Stimulated activated CD4-positive, alpha-beta T cell treated with anti-CD3 and anti-CD28 coated beads, Interleukin-15, amount 100 ng/mL, for 24 hours (primary cell): ENCODE measurements at places on chromosomes 4 and X.
A peak's percentile ranks its signal among the peaks of the same experiment; 100 is the strongest.

GRCh38 chr4:79764120-79764519, 308.9 kb downstream of the ANTXR2 start:
- no peak for DNase-seq

GRCh38 chrX:1564750-1565683, 26.4 kb upstream of the AKAP17A start:
- no peak for DNase-seq

DNA sequence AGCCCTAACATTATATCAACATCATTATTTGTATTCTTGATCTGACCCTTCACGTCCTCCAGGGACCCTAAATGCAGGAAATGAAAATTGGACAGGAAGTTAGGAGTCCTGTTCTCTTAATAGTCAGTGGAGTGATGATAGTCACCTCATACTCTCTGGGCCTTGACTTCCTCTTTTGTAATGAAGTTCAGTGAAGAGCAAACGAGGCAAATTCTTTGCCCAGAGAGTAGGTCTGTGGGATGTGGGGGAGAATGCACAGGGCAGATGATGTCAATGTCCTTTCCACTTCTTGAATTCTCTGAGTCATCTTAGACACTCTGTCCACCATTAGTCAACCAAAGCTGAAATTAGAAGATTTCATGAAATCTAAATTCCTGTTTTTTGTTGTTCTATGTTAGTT, 17.1 kb upstream of the GPRIN3 start:
- DNase-seq = no peak

GRCh38 chrX:25527156-25527555, 511.4 kb upstream of the ARX start:
- no peak for DNase-seq

GRCh38 chr4:96097040-96097607, 257.2 kb downstream of the PDHA2 start:
- DNase-seq = no peak

GRCh38 chr4:121684561-121684960, 12.2 kb downstream of the ANXA5 start:
- no peak for DNase-seq

GRCh38 chr4:168408620-168409019, 71.7 kb downstream of the DDX60L start:
- no peak for DNase-seq

DNA sequence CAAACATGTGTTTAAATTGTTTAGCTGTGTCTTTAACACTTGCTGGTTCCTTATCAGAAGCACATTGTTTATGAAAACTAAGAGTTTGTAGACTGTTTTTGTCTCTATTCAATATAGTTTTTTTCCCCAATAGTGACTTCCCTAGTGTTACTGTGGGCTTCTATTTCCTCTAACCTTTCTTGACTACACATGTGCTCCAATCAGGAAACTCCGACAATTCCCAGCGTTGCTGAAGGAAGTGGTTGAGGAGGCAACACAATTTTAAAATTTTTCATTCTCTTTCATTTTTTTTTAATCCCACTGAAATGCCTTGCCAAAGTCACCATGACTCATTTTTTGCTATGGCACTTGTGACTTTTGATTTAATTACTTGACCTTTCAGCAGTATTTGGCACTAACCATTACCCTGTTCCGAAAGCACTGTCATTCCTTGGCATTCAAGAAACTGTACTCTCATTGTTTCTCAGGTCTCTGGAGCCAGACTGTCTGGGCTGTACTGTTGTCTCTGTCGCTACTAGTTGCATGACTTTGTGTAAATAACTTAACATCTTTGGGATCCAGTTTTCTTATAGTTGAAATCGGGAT, 67.6 kb upstream of the FREM3 start:
- no peak for DNase-seq

DNA sequence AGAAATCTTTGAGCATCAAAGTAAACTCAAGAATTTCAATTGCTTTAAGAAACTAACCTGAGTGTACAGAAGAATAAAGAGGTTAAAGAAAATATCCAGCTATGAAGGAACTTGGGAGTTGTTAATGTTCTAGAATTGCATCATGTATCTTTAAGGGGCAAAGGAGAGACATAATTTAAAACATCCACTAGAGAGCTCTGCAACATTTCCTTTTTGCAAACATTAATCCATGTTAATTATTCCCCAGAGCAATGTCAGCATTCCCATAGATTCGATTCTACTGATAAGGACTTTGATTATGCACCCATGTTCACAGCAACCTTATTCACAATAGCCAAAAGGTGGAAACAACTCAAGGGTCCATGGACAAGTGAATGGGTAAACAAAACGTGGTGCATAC, 80.2 kb upstream of the SORBS2 start:
- DNase-seq = no peak

- DNase-seq = no peak
Observed at GRCh38 chr4:35538807-35539206, 705.5 kb downstream of the ARAP2 start.

- no peak for DNase-seq
Observed at GRCh38 chrX:72115380-72115779, 16.3 kb downstream of the RTL5 start.

- DNase-seq = no peak
Observed at GRCh38 chr4:2799971-2800690, 7.2 kb downstream of the SH3BP2 start.

DNA sequence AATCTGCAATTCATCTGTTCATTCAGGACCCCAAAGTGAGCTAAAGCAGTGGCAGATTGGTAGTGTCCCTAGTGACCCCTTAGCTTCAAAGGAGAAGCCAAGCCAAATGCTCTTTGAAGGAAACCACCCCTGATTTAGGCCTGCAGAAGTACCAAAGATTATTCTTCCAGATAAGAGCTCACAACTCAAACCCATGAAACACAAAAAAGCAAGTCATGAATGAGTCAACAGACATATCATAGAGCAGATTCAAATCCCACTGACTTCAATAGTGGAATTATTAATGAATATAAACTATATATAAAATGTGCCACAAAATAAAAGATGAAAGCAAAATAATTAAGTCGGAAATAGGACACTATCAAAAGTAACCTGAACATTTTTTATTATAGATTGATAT, 197.6 kb downstream of the SCFD2 start:
- no peak for DNase-seq

- DNase-seq = no peak
Observed at GRCh38 chr4:126752126-126752525, 880.6 kb upstream of the INTU start.

DNA sequence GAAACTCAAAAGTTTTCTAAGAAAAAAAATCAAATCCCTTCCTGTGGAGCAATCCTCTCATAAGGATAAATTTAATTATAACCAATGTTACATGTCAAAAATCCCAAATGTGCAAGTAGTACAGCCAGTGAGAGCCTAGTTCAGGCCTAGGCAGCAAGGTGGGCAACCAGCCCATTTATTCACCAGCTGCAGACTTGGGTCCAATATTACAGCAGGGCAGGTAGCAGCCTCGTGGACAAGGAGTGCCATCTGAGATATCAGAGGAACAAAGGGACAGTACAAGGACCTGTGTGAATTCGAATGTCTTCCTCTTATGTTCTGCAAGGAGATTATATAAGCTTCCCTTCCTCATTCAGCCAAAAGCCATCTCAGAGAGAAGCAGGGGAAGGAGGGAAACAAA, 6.6 kb downstream of the HELQ start:
- no peak for DNase-seq

- no peak for DNase-seq
Observed at GRCh38 chr4:57157596-57158137, 47.5 kb upstream of the IGFBP7 start.

DNA sequence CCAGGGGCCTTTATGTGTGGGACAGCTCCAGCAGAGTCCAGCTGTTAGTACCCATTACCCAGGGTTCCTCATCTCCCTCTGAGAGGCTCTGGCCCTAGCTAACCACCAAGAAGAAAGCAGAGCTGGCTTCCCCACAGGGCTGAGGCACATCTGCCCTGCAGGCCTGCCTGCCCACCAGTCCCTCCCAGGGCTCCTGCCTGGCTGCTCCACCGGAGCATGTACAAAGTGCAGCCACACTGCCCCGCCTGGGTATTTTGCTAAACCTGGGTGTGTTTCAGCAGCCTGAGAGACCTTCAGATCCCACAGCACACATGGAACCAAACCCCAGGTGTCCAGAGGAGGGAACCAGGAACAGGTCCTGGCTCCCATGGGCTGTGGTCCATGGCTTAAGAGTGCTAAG, 500.4 kb upstream of the KLHL4 start:
- no peak for DNase-seq

GRCh38 chr4:185800266-185800945, 11.6 kb downstream of the SORBS2 start:
- DNase-seq = no peak

- DNase-seq = no peak
Observed at GRCh38 chrX:15679246-15679645, 14.6 kb upstream of the CLTRN start.

DNA sequence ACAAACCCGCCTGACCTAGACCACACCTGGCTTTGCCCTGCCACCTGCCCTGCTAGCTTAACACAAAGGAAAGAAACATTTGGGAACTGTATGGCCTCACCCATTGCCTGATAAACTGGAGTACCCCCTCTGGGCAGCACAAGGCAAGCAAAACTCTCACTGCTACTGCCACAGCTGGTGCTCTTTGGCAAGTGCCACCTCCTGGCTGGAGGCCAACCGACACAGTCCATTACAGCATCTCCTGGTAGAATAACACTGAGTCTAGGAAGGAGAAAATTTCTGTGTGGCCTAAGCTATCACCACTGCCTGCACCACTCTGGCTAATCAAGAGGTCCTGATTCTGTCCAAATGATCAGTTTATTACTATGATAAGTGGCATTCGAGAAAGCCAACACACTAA, 18.9 kb upstream of the SPANXN3 start:
- no peak for DNase-seq

- no peak for DNase-seq
Observed at GRCh38 chr4:144689125-144689524, 43.2 kb downstream of the HHIP start.

- peak; percentile 3 for DNase-seq
Observed at GRCh38 chr4:136637071-136637777, 895.1 kb downstream of the PCDH18 start.

DNA sequence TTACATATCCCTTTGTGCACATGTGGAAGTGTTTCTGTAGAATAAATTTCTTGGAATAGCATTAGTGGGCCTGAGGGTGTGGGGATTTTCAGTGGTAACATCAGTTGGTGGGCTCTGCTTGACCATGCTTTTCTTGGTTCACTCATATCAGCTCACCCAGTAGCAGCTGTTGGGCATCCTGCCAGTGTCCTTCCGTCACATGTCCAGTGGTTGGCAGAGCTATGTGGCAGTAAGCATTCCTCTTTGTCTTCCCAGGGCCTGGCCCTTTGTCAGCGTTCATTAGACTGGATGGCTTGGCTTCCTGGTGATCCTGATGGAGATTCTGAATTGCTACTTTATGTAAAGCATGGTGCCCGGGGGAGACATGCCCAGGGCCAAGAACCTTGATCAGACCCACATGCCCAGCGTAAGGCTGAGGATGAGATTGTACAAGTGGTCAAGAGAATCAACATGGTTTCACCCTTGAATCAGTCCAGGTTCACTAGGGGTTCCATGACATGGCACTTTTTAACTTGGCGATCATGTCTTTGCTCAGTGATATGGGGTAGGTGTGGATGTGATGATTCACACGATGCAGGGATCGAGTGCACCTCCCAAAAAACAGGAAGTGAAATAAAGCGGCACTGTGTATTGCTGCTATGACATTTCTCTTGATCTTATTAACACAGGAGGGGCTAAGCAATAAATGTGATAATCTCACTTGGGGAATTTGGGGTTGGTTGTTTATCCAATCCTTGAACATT, 72.1 kb upstream of the IGFBP7 start:
- no peak for DNase-seq

DNA sequence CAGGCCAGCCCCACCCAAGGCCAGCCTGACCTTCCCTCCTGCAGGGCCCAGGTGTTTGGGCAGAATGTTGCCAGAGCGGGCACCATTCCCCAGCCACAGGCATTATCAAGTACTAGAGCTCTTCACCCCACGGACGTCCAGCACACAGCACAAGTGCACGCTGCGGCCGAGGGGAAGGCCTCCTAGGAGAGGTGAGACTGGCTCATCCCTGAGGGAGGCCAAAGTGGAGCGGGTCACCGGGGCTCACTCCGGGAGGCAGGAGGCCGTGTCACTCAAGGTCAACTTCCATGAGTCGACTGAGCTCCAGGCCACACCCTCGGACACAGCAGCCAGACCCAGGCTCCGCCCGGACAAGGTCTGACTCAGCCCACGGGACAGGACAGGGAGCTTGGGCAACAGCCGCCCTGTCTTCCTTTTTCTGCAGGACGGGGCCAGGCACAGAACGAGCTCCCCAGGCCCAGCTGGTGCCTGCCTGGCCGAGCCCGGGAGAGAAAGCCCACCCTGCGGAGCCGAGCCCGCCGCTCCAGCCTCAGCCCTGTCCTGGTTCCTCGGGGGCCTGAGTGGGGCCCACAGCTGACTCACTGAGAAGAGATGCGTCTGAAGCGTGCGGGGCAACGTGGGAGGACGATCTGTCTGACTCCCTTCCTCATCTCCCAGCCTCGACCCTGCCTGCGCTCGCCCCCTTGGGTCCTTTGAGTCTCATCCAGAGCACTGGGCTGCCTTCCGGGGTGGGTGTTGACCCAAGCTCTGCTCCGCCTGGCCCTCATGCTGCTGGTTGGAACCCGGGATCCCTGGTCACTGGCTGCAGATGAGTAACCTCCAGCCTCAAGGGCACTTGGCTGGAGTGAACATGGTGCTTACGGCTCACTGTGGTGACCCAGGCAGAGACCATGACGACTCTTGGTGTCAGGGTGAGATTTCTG, 1.6 kb downstream of the SLC49A3 start:
- no peak for DNase-seq

DNA sequence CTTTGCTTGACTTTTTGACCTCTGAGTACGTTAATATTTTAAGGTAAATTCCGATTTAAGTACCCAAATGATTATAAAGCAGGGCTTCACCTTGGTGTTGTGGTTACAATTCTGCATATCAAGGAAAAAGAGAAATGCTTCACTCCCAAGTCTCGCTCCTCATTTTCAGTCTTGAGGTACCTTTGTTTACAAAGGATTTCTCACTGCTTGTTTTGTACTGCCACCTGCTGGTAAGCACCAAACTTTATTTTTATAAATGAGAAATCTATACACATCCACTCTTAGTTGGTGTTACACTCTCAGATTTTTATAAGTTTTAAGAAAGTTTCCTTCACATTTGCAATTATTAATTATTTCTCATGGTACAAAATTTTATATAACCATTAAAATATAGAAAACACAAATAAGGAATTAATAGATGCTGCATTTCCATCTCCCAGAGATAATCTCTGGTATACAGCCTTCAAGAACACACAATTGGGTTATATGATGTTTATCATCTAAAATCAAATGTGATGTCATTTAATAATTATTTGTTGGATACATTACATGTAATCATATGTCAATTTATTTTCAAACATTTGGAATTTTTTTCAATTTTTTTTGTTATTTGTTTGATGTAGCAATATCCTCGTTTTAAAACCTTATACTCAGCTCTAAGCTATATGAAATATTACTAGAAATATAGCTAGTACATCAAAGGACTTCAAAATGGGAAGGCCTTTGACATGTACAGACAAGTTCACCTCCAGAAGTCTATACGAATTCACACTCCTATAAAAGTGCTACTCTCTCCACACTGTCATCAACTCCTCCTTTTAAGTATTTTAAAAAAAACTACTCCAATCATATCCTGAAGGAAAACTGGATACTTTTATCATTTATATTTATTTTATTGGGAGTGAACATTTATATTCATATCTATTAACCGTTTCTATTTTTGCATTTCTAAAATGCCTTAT, 179.9 kb downstream of the KCNIP4 start:
- peak; percentile 2 for DNase-seq

- DNase-seq = no peak
Observed at GRCh38 chrX:96224279-96224678, 460.4 kb upstream of the DIAPH2 start.
